ENCODE measurements at places on chromosomes 5 and 9.

- DNase-seq: no peak
Observed at GRCh38 chr5:147432323-147432722, 77.5 kb downstream of the DPYSL3 start.

- DNase-seq: no peak
Observed at GRCh38 chr9:129945314-129945713, 97.7 kb downstream of the FNBP1 start.

GRCh38 chr5:119996128-119996527 is 366.8 kb downstream of the FAM170A start:
- DNase-seq: no peak

GRCh38 chr5:17151686-17152085 is 65.7 kb upstream of the BASP1 start:
- DNase-seq: peak; percentile 64
